ENCODE measurements at places on chromosomes 3 and 15.

GRCh38 chr3:43388915-43389314, 102.6 kb downstream of the SNRK start:
- DNase-seq: no peak

DNA sequence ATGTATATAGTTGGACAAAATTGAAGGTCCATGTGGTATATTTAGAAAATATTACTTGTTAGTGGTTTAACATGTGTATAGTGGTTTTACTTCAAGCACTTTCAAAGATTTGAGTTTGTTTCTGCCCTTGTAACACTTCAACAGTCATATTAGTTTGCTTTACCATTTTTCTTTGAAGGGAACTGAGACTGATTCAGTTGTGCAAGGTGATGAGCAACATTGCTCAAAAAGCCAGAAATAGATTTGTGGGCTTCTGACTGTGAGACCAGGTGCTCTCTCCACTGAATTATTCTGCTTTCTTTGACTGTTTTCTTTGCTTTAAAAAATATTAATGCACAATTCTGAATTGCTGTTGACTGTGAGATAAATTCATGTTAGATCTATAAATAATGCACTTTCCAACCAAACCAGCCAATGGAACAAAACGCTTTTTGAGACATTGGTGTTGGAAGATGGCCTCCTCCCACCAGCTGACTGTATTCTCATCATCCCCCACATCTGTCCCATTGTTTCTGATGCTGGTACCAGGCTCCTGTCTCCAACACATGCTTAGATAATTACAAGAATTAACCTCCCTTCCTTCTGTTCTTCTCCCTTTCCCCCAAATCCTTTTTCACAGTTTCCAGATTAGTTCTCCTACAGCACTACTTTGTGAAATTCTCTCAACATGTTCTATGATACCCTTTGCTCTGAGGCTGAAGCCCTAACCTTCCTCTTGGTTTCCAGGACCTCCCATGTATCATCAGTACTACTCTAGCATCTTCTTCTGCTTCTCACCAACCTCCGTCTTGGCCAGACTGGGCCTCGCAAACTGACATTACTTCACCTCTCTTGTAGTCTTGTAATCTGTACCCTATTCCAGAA, 27.9 kb downstream of the PLCL2 start:
- no peak for DNase-seq

DNA sequence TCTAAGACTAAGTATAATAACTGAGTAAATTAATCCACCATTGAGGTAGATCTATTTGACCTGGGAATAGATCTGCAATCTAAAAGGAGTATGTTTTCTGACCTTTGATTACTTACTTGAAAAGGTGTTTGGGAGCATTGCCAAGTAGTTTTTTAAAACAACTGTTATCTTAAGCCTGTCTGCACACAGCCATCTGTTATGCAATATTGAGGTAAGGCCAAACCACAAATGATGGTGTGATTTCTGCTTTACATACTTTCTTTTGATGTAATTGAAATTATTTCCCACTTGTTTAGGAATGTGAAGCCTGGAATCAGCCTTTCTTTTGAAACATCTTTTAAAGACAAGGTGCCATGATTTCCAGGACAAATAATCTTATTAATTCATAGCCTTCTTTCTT, 274.0 kb downstream of the BBX start:
- peak; percentile 51 for DNase-seq

GRCh38 chr3:147369661-147370123, 36.7 kb downstream of the ZIC4 start:
- DNase-seq: no peak

- no peak for DNase-seq
Observed at GRCh38 chr3:89876116-89876515, 768.7 kb downstream of the EPHA3 start.

DNA sequence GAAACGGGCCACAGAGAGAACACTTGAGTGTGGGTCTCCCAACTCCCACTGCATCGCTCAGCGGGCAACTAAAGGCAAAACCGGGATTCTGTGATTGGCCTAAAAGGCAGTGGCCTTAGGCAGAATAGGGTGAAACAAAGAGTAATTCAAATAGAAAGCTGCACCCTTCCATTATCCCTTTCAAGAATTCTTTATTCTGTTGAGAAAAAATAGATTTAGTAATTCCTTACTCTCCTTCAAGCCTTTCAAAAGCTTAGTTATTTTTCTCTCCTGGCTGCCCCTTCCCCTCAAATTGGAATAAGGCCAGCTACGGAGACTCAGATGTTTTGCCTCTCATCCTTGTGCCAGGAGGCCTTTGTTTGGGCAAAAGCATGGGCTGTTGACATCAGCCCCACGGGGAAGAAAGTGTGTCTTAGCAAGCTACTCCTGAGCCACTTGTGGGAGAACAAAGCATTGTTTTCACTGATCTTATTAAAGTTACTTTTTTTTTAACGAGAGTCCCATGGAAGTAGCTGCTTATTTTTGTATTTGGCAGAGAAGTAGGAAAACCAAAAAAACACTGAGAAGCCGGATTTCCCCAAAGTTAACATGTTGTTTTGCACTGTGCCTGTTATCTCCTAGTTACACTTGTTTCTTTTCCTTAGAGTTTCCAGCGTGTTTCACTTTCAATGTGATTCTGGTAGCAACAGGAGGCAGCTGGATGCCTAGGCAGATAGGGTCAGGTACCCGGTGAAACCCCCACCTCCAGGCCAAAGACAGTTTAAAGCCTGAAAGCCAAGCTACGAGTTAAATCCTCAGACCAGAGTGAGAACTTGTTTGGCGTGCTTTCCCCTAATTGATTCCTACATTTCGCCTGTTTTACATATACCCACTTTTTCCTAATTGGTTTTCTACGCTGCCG, 2.2 kb downstream of the ST6GAL1 start:
- peak; percentile 76 for DNase-seq

GRCh38 chr3:37456270-37456708, 281.9 kb upstream of the LRRFIP2 start:
- DNase-seq: no peak

Measured in DMS79 treated with DMSO at 0.1 percent for 48 hours (cell line).